ENCODE measurements at places on chromosomes 6 and 20.

DNA sequence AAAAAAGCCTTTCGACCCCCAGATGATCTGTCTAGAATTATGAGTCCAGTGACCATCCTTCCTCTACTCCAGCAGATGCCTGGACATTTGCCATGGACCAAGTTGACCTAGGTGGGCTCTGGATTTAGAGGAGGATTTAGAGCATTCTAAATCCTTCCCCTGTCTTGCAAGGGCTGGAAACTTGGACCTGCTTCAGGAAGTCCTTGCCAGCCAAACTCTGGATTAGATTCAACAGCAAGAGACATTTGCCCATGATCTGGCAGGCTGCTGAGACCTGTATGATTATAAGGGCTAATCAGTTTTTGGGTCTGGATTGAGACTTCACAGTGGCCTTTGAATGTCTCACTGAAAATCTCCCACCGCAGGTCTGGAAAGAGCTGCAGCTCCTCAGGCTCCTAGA, 13.1 kb upstream of the HDGFL1 start:
- DNase-seq, result no peak

DNA sequence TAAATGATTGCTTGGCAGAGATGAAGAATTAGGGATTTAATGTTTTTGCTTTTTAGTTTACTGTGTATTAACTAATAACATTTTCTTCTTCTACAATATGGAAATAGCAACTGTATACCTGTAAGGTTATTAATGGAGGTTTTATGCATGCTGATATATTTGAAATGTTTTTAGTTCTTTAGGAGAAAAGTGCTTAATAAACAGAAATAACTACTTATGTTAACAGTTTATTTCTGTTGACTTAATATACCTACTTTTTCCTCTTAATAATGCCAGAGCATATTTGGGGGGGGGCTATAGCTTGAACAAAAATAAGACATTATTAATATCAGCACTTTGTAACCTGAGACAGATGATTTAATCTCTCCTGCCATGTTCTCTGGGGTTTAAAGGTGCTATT, 33.6 kb downstream of the PLCB4 start:
- DNase-seq, result no peak

DNA sequence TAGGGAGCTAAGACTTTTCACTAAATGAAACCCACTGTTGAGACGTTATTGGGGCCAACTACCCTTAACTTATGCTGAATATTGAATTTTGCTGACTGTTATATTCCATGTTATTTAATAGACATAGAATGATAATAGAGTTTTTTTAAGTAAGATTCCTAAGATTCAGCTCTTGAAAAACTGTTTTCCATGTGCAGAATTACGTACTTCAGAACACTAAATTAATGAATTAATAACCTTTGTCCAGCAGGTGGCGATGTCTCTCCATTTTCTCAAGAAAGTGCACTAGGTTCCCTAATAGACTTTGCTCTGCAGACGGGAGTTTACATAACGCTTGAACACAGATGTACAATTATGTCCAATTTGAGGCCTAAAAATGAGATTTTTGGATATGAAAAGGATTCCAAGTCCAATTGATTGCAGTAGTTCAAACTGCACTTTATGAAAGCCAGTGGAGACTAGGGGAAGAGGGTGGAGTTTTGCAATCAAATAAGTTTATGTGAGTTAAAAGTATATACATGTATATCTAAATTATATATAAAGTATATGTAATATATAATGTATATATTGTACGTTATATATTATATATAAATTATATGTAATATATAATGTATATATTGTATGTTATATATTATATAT, 282.1 kb downstream of the UST start:
- DNase-seq, result peak; percentile 59

DNA sequence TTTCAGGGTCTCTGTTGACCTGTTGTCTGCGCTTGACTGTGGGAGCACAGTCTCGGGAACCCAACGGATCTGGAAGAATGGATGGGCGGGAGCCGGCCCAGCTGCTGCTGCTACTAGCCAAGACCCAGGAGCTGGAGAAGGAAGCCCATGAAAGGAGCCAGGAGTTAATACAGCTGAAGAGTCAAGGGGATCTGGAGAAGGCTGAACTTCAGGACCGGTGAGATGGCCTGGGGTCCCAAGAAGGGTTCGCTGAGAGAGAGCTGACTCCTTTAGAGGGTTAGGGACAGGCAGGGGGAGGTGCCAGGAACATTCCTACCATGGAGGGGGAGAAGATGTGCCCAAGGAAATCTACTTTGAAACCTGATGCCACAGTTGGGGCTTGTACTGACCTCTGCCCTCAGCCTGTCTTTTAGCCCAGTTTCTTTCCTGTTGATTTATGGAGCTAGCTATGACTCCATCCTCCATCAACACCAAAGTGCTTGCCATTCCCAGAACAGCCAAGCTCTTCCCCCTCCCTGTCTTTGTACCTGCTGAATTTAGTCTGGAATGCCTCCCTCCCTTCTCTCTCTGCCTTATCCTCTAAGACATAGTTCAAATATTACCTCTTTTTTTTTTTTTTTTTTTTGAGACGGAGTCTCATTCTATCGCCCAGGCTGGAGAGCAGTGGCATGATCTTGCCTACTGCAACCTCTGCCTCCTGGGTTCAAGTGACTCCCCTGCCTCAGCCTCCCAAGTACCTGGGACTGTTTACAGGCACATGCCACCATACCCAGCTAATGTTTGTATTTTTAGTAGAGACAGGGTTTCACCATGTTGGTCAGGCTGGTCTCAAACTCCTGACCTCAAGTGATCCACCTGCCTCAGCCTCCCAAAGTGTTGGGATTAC, 12.2 kb downstream of the CEP250 start:
- no peak for DNase-seq

GRCh38 chr20:38158701-38159351, 6.2 kb downstream of the TGM2 start:
- DNase-seq, result no peak

DNA sequence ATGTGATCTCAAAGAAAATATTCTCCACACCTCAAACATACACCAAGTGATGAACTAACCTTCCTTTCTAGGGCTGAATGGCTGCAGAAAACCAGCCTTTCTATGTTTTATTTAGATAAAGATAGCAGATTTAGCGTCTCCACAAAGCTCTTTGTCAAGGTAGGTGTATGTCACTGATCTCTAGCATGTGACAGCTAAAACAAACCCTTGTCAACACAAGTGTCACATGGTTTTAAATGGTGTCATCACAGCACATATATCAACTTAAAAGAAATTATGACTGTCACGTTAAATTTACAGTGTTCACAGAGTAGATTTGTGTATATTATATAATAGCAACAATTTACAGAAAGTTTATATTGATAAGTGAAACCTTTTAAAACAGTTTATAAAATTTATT, 58.3 kb downstream of the TENT5A start:
- DNase-seq, result no peak

DNA sequence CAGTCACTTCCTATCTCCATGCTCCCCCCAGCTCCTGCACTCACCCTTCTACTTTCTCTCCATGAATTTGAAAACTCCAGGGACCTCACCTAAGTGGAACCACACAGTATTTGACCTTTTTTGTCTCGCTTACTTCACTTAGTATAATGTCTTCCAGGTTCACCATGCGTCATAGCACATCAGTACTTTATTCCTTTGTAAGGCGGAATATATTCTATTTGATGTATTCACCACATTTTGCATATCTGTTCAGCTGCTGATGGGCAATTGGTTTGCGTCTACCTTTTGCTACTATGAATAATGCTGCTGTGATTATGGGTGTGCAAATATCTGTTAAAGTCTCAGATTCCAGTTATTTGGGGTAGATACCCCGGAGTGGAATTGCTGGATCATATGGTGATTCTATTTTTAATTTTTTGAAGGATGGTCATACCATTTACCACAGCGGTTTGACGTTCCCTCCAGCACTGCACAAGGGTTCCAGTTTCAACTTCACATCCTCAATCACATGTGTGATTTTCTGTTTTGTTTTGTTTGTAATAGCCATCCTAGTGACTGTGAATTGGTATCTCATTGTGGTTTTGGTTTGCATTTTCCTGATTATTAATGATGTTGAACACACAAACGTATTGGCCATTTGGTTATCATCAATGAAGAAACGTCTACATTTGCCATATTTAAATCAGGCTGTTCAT, 20.3 kb upstream of the SYNDIG1 start:
- no peak for DNase-seq

- no peak for DNase-seq
Observed at GRCh38 chr20:47701612-47702011, 83.7 kb downstream of the SULF2 start.

DNA sequence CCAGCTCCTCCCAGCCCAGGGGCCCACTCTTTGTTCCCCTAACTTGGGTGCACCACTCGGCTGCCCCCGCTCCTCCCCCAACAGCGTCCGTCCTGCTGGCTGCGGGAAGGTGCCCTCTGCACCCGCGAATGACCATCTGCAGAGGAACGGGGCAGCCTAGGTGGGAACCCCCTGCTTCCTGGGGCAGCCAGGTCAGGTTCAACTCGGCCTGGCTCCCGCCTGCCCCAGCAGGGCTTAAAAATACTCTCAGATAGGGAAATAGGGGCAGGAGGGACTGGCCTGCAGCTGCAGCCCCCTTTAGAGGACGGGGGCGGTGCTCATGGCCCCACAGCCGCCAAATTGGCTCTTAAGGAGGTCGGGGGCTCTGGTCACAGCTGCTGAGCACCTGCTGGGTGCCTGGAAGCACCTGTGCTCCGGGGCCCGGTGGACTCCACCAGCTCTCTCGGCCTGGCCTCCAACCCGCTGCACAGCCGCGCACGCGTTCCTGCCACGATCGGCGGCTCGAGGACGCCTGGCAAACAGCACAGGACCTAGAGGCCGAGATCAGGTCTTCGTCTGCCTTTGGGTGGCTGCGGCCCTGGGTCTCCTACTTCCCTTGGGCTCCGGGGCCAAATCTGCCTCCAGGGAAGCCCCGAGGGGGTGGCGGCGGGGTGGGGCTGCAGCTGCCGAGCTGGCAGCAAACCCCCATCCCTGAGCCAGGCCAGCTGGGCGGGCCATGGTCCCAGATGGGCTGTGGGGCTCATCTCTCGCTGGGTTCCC, 700 bp upstream of the LAMA5 start:
- no peak for DNase-seq

GRCh38 chr20:32127347-32127746, 17.8 kb downstream of the TM9SF4 start:
- DNase-seq, result no peak

- DNase-seq, result no peak
Observed at GRCh38 chr6:14320332-14320731, 202.8 kb downstream of the CD83 start.

GRCh38 chr6:144162977-144163376, 12.7 kb downstream of the STX11 start:
- no peak for DNase-seq

- no peak for DNase-seq
Observed at GRCh38 chr6:157280157-157280556, 43.2 kb downstream of the TMEM242 start.

DNA sequence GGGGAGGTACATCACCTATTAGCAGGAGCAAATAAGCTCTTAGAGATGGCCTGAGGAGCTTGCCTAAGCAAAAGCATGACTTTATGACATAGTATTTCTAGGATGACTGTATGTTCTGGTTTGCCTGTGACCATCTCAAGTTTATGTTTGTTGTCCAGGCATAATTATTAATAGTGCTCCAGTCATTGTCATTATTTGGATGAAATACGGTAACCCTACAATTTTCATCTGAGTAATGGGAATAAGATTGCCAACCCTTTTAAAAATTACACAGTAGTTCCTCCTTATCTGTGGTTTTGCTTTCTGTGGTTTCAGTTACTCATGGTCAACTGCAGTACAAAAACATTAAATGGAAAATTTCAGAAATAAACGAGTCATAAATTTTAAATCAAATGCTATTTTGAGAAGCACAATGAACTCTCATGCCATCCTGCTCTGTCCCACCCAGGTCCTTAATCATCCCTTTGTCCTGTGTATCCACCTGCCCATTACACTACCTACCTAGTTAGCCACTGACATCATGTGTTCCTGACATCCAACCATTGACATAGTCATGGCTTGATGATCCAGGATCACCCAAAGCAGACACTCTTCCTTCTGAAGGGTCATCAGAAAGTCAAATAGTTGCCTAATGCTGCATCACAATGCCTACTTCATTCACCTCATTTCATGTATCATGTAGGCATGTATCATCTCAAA, 27.0 kb upstream of the TFB1M start:
- DNase-seq, result no peak

GRCh38 chr20:63290677-63291472, 2.1 kb upstream of the COL20A1 start:
- DNase-seq, result peak; percentile 75

GRCh38 chr6:43978473-43979346, 148.5 kb downstream of the MRPL14 start:
- DNase-seq, result no peak

DNA sequence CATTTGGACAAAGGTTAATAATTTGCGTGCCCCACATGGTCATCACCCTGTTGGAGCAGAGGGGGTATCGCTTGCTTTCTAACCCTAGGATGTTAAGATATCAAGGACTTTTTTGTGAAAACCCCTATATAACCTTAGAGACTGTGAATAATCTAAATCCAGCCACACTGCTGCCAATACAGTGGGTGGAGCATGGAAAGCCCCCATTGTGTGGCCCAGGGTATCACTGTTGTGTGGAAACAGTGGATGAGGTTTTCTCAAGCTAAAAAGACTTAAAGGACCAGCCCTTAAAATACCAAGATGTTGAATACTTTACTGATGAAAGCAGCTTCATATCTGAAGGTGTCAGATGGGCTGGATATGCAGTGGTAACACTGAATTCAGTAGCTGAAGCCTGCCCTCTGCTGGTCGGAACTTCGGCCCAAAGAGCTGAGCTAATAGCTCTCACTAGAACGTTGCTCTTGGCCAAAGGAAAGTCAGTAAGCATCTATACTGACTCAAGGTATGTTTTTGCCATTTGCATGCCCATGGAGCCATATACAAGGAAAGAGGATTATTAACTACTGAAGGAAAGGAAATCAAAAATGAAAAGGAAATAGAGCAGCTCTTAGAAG, 695.2 kb downstream of the PHF3 start:
- peak; percentile 55 for DNase-seq

DNA sequence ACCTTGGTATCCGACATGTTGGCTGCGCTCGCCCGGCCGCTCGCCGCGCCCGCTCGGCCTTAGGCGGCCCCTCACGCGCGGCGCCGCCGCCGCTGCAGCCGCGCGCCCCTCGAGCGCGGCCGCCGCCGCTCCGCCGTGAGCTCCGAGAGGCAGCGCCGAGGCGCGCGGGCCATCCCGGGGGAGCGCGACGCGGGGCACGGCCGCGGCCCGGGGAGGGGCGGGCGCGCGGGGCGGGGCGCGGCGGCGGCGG, at the start of gene KIF13A:
TSS of gene KIF13A (minus strand) at position 189 of the 250 bp plus-strand sequence. CDS start at position 17, 172 bp downstream.
- DNase-seq, result no peak
